ENCODE measurements at places on chromosomes 13 and 19. TPM values are rescaled to one million over a fixed set of nuclear protein-coding genes. Genes with fewer than 3 reads are reported as not detected.

Gene SMIM17
- not detected for total RNA-seq

Gene RPL18A
- 860 TPM for total RNA-seq

Gene GIPC1
- 50.0 TPM for total RNA-seq

Gene ZNF8
- total RNA-seq: 4.2 TPM

Gene PIH1D1
- 32.4 TPM for total RNA-seq

DNA sequence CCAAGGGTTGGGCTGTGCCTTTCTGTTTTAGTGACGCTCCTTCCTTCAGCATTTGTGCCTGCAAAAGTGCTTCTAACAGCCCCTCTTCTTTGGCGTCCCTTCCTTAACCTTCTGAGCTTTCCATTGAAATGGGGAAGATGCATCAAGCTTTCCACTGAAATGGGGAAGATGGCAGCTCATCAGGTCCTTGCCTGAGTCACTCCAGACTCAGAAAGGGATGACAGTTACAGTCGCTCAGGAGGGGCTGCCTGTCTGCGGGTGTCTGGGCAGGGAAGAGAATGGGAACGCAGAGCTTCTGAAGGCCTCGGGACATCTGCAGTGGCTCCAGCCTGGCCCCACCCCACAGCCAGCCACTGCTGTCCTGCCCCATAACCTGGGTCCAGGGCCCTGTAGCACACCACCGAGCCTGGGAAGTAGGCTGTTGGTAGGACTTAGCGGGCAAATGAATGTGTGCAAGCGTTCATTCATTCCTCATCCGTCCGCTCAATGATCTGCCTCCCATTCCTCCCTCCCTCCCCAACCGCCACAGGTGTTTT, 9.8 kb downstream of the AP1M1 start:
- no peak for DNase-seq

DNA sequence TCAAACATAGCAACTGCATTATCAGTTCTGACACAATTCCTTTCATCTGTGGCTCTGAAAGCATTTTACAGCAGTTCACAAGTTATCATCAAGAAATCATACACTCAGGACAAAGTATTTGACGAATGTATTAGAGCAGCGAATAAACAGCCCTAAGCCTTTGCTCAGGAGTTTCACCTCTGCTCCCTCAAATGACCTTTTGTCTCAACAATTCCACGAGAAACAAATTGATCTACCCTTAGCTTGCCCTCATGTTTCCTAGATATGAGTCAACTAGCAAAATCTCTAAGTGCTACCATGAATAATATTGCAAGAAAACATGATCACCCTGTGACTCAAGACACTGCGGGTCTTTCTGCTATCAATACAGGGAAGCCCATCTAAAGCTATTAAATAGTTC, 396.1 kb downstream of the EFNB2 start:
- DNase-seq: no peak

- no peak for DNase-seq
Observed at GRCh38 chr19:38317104-38317612, 1.4 kb upstream of the YIF1B start.

Data from Right ventricle myocardium inferior (tissue), 1 donor.